Left ventricle myocardium inferior (tissue), 1 donor: ENCODE measurements at places on chromosomes 11 and 22. TPM values are rescaled to one million over a fixed set of nuclear protein-coding genes. Genes with fewer than 3 reads are reported as not detected.

DNA sequence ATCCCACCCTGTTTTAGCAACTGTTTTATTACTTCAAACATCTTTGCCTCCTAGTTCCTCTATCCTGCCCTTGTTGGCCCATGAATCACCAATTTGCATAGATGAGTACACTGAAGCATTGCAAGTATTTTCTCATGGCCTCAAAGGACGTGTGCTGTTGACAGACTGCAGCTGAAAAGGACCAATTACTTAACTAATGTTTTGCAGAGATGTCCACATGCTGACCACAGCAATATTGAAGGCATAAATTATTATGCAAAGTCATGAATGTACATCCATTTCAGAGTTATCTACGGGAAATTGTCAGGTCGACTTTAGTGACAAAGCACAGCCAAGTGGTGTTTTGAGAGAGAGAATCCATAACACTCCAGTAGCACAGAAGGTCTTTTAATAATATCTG lies 64.8 kb downstream of the CADM1 start:
- peaks cover 18% of the 10 kb centered on the region for H3K4me1 ChIP-seq
- H3K4me3 ChIP-seq: no peak overlapping the region
- no peak for DNase-seq
- no peak overlapping the region for H3K27ac ChIP-seq

GRCh38 chr22:19069451-19069850 lies 52.8 kb downstream of the DGCR2 start:
- DNase-seq: no peak
- H3K27me3 ChIP-seq: no peaks in the 10 kb centered on the region
- H3K36me3 ChIP-seq: peaks cover 72% of the 10 kb centered on the region
- H3K27ac ChIP-seq: no peak overlapping the region
- H3K4me1 ChIP-seq: peaks cover 12% of the 10 kb centered on the region
- H3K4me3 ChIP-seq: no peak overlapping the region

DNA sequence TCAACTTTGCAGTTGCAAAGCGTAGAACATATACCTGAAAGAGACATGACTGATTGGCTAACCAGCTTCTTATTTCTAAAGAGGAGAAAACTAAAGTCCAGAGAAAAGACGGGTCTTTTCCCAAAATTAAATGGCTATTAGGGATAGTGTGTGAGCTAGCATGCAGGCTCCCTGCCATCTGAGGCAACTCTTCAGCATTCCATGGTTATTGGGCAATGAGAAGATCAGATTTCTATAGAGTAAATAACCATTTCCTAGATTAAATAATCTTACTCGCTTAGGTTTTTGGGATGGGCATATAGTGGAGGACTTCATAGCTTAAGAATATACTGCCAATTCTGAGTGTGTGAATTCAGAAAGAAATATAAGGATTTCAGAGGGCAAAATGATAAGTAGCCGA lies 95.0 kb downstream of the PDHX start:
- H3K36me3 ChIP-seq: no peaks in the 10 kb centered on the region
- no peak overlapping the region for H3K27ac ChIP-seq
- peaks cover 7% of the 10 kb centered on the region for H3K4me1 ChIP-seq

DNA sequence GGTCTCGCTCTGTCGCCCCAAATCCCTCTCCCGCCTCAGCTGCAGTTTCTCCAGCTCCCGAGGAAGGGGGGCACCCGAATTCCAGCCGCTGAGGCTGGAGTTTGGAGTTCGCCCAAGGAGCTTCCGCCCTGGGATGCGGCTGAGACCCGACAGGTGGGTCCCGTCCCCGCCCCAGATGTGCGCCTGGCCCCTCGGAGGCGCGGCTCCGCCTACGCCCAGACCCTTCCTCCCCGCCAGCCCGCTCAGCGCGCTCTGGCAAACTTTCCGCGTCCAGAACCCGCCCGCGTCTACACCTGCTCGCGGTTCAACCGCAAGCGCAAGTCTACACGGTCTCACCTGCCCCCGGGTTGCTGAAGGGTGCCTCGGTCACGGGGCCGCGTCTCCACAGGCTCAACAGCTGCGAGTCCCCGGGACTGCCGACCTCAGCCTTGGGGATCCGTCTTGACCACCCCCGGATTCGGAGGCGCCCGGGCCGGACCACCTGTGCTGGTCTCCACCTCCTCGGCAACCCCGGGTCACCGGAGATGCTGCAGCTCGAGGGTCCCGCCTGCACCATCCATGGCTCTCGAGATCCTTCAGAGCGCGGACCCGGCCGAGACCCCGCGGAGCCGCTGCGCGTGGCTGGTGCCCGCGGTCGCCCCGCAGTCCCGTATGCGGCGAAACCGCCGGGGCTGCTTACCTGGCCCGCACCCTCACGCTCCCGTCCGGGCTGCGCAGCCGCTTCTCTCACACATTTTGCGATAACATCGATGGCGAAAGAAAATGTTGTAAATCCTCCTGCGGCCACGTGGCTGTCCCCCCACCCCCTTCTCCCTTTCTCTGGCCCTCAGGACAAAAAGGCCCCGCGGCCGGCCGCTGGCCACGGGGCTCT lies 63.6 kb downstream of the NFAM1 start:
- no peaks in the 10 kb centered on the region for H3K36me3 ChIP-seq
- peak; percentile 23 for DNase-seq
- H3K27me3 ChIP-seq: peaks cover 35% of the 10 kb centered on the region
- H3K4me3 ChIP-seq: peak overlapping the region; percentile 80
- peak overlapping the region; percentile 33 for H3K27ac ChIP-seq

- DNase-seq: no peak
- H3K27ac ChIP-seq: peak overlapping the region; percentile 94
- H3K4me1 ChIP-seq: peaks cover 58% of the 10 kb centered on the region
- peaks cover 6% of the 10 kb centered on the region for H3K36me3 ChIP-seq
These were observed 808 bp downstream of the SNAP29 start for GRCh38 chr22:20859615-20860014.

GRCh38 chr22:45397806-45398205 lies 15.6 kb downstream of the SMC1B start:
- no peaks in the 10 kb centered on the region for H3K4me1 ChIP-seq
- H3K36me3 ChIP-seq: no peaks in the 10 kb centered on the region
- no peak for DNase-seq
- H3K4me3 ChIP-seq: no peak overlapping the region

GRCh38 chr11:69157156-69157821 lies 1.6 kb downstream of the SMIM38 start:
- DNase-seq: peak; percentile 74
- no peaks in the 10 kb centered on the region for H3K36me3 ChIP-seq
- peaks cover 75% of the 10 kb centered on the region for H3K4me1 ChIP-seq
- peak overlapping the region; percentile 36 for H3K4me3 ChIP-seq
- no peaks in the 10 kb centered on the region for H3K27me3 ChIP-seq

DNA sequence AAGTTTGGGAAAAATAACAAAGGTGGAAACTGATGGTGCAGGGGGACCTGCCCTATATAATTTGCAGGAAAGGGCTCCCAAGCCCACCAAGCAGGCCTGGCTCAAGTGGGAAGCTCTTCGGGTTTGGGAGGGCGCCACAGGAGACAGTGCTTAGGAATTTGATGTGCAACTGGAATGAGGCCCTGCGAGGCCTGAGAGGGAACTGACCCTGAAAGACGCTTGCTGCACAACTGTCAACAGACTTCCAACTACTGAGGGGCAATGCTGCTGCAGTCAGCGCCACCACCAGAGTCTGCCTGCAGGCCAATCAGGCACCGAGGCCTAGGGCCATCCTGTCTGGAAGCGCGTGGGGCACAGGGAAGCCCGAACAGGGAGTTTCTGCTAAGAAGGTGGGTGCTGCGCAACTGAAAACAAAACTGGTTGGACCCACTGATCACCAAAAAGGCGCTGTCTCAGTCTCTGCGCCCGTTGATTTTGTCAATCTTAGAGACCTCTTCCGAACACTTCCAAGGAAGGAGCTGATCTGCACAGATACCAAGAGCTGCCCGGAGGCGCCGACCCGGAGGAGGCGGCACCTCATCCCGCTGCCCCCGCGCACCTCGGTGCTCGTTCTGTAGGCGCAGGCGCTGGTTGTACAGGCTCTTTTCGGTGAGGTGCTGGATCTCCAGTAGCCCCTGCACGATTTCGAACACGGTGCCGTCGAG lies 667 bp downstream of the DGCR6L start:
- H3K36me3 ChIP-seq: no peaks in the 10 kb centered on the region
- H3K4me1 ChIP-seq: peaks cover 60% of the 10 kb centered on the region
- H3K27me3 ChIP-seq: no peaks in the 10 kb centered on the region
- H3K27ac ChIP-seq: peak overlapping the region; percentile 91
- DNase-seq: no peak
- peak overlapping the region; percentile 79 for H3K4me3 ChIP-seq

DNA sequence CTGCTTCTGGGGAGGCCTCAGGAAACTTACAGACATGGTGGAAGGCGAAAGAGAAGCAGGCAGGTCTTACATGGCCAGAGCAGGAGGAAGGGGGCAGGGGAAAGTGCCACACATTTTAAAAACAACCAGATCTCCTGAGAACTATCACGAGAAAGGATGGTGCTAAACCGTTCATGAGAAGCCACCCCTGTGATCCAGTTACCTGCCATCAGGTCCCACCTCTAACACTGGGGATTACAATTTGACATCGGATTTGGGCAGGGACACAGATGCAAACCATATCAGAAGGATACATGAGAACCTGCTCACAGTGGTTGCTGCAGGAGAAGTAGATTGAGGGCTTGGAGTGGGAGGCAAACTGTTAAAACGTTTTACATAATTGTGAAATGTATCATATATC lies 152.2 kb downstream of the ADAMTS15 start:
- H3K36me3 ChIP-seq: no peaks in the 10 kb centered on the region
- no peak overlapping the region for H3K4me3 ChIP-seq
- H3K4me1 ChIP-seq: peaks cover 36% of the 10 kb centered on the region
- no peak for DNase-seq
- peak overlapping the region; percentile 66 for H3K27ac ChIP-seq

GRCh38 chr11:57476047-57476756 lies 15.9 kb downstream of the RTN4RL2 start:
- H3K27me3 ChIP-seq: peaks cover 45% of the 10 kb centered on the region
- peak overlapping the region; percentile 40 for H3K27ac ChIP-seq
- peaks cover 32% of the 10 kb centered on the region for H3K4me1 ChIP-seq
- H3K4me3 ChIP-seq: peak overlapping the region; percentile 73
- H3K36me3 ChIP-seq: no peaks in the 10 kb centered on the region

DNA sequence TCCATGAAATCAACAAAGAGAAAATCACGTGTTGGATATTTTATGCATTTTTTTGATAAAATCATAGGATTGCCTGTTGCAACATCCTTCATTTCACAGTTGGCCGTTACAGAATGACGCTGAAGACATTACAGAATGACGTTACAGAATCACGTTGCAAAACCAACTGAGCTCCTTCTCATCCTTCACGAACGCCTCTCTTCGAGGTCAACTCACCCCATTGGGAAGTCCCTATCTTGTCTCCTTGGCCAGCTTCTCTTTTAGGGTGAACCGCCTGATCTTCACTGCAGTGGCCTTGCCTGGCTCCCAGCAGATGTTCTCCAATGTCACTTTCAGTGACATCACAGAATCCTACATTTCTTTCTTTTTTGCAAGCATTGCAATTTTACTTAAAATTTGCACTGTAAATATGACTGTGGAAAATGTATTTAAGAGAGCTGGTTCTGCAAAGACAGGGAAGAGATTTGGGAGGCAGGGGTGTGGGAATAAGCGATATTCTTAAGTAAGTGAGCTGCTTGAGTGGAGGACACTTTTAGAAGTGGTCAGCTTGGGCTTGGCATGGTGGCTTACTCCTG lies 5.1 kb downstream of the KRTAP5-7 start:
- no peaks in the 10 kb centered on the region for H3K27me3 ChIP-seq
- no peaks in the 10 kb centered on the region for H3K4me1 ChIP-seq
- H3K27ac ChIP-seq: no peak overlapping the region
- no peak for DNase-seq

- DNase-seq: no peak
- H3K27ac ChIP-seq: no peak overlapping the region
- peaks cover 14% of the 10 kb centered on the region for H3K4me1 ChIP-seq
- no peak overlapping the region for H3K4me3 ChIP-seq
- peaks cover 25% of the 10 kb centered on the region for H3K36me3 ChIP-seq
These were observed 195.9 kb downstream of the SWAP70 start for GRCh38 chr11:9859554-9860305.

- no peak overlapping the region for H3K27ac ChIP-seq
- no peak for DNase-seq
- H3K4me1 ChIP-seq: no peaks in the 10 kb centered on the region
- no peak overlapping the region for H3K4me3 ChIP-seq
These were observed 10.8 kb downstream of the THYN1 start for GRCh38 chr11:134242376-134242775.

The TPST2 gene
- total RNA-seq: 28.5 TPM

The LMNTD2 gene
- total RNA-seq: 0.52 TPM

The ARCN1 gene
- 99.4 TPM for total RNA-seq

The MAPK8IP1 gene
- total RNA-seq: 4.6 TPM

The MYBPC3 gene
- total RNA-seq: 2,538 TPM

The SPTBN2 gene
- 0.77 TPM for total RNA-seq

The DEPDC7 gene
- 0.55 TPM for total RNA-seq

The CRYBA4 gene
- total RNA-seq: not detected
